ENCODE measurements at places on chromosomes 7 and 10.

DNA sequence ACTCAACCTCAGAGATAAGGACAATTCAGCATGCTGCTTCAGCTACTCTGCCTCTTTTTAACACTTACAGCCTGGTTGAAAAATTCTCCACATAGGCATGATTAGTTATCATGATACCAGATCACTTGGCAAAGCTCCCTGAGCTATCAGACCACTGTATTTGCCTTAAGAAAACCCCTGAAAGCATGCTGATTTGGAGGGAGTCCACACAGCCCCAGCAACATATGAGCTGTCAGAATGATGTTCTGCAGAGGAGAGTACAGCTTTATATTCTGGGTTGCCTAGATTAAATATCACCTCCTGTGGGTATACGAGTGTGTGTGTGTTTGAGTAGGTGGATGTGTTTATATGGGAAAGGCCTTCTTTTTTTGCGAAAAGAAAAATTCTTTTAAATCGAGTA is 170.2 kb upstream of the CHRM2 start:
- DNase-seq: no peak

DNA sequence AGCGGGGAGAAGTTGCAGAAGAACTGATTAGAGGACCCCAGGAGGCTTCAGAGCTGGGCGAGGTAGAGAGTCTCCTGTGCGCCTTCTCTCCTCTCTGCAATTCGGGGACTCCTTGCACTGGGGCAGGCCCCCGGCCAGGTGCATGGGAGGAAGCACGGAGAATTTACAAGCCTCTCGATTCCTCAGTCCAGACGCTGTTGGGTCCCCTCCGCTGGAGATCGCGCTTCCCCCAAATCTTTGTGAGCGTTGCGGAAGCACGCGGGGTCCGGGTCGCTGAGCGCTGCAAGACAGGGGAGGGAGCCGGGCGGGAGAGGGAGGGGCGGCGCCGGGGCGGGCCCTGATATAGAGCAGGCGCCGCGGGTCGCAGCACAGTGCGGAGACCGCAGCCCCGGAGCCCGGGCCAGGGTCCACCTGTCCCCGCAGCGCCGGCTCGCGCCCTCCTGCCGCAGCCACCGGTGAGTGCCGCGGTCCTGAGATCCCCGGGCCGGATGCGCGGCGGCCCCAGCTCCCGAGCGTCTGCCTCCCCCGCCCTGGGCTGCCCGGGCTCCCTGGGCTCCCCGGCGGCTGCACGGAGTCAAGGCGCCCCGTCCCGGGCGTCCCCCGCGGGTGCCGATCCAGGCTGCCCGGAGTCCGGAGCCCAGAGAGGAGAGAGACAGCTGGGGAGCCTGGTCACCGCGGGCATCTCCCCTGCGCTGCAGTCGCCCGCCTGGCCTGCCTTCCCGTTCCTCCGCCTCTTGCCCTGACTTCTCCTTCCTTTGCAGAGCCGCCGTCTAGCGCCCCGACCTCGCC is at the start of gene PLAU:
Gene PLAU (plus strand): TSS at position 369 of the 789 bp plus-strand sequence. CDS start 424 bp downstream, outside the sequence.
- peak; percentile 50 for DNase-seq

DNA sequence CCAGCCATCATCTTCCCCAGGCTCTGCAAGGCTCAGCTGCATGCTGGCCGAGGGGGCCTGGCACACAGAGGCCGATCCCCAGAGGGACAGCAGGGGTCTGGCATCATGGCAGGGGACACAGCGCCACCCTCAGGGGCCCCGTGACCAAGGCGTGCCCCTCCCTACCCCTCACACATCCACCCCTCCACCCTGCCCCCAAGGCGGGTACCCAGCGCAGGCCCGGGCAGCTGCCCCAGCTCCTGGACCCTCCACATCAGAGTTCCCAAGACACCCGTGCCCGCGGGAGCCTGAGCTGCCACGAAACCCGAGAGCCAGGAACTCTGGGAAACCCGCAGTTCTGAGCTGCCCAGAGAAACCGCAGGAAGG is 46.5 kb upstream of the TNRC18 start:
- DNase-seq: no peak

DNA sequence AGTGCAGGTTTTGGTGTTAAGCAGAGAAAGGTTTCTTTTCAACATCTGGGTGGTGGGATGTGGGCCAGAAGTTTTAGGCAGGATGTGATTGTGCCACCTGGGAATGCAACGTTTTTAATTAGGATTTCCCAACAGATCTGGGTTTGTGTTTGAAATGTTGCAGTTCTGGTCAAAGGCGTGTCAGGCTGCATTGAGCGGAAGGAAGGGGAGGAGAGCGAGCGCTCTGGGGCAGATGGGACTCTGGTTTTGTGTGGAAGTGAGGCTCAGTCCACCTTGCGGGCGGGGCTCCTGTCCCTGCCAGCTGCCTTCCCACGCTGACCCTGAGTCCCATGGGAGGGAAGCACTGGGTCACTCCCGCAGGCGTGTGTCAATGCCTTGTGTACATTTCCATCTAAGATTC is 767.7 kb downstream of the KCNMA1 start:
- no peak for DNase-seq

- no peak for DNase-seq
Observed at GRCh38 chr10:104483582-104483981, 129.9 kb downstream of the CFAP58 start.

DNA sequence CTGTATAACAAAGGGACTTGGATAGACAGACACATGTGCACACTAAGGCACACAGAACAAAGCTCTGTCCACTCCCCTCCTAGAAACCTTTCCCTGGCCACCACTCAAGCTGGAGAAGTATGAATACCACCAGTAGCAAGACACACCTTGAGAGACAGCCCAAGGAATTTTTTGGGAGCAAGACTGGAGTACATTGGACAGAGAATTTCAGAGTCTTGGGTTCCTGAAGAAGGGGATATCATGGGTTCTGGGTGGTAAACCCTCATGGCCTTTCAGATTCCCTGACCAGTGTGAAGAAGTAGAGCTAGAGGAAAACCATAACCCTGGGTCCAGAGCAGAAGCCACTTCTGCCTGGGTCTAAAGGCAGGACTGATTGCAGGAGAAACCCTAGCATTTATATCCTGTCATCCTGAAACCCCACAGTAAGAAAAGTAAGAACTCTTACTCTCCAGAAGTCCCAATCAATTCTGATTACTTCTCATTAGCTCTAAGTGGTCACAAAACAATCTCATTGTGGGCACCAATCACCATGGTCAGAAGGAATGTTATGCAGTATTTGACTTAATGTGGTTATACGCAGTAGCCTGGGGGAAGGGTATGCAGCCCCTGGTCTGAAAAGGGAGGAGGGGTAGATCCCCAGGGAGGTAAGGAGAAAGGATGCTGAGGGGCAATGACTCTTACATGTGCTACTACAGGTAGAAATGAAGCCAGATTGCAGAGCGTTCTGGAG is 20.4 kb upstream of the MACC1 start:
- no peak for DNase-seq

DNA sequence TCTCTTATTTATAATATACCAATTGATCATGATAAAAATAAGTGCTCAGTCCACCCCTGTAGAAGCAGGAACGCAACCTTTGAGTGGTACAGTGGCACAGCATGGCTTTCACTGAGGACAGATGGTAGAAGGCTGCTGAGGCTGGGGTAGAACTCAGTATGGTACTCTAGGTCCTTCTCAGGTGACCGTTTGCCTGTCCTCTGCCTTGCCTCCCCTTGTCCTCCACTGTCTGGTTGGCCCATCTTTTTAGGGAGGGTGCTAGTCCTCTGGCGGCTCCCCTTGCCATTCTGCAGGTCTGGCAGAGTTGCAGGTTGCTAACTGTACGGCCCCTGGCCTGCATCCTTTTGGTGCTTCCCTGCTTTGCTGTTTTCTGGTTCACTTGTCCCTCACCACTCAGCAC is 27.3 kb downstream of the SLC18A2 start:
- no peak for DNase-seq

- DNase-seq: no peak
Observed at GRCh38 chr7:130703851-130704250, 17.5 kb upstream of the TSGA13 start.

- DNase-seq: no peak
Observed at GRCh38 chr10:127890832-127891334, 1.9 kb downstream of the CLRN3 start.

- DNase-seq: no peak
Observed at GRCh38 chr7:13181216-13181615, 493.8 kb downstream of the ARL4A start.

DNA sequence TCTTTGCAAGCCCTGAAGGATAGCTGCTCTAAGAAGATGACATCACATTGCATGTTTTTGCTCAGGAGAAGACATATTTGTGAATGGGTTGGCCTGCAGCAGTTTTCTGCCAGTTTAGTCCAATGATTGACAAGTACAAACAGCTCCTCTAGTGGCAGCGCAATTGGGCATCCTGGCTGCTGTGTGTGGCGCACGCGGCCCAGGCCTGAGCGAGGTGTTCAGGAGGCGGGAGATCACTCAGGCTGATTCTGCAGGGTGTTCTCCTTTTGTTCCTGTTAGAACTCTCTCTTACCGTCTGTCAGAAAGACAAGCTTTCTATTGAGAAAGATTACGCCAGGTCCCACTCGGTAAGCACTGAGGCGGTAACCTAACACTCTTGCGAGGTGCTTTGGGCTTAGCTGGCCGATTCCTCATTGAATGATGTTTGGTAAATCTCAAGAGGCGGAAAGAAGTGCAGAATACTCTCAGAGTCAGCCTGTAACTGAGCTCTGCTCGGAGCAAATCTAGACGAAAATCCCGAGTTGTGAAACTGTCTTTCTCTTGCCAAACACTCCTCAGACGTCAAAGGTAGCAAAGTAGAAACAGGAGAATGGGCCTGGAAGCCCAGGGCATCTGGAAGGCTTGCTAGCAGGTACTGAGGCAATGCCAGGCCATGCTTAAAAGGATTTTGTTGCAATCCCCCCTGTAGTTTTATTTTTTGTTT is 219.2 kb upstream of the BMPER start:
- DNase-seq: no peak

- no peak for DNase-seq
Observed at GRCh38 chr10:30238836-30239235, 110.2 kb downstream of the MTPAP start.

DNA sequence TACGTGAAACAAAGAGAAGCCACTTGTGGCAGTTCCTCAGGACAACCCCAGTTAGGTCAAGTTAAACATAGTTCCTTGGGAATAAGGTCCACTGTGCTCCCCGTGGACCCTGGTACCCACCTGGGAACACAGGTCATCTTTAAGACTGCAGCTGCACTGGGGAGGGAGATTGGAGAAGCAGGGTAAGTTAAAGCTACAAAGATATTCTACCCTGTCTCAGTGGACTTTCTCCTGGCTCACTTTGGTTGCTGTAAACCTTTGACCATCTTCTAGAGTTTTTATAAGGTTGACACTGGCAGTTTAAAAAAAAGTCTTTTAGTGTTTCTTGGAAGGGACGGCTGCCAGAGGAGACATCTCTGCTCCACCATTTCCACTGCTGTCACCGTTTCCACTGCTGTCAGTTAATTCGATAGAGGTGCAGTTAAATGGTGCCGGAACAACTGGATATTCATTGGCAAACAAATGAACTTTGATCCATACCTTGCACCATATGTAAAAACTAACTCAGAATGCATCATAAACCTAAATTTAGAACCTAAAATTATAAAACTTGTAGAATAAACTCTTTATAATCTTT is 42.5 kb downstream of the LMTK2 start:
- no peak for DNase-seq

DNA sequence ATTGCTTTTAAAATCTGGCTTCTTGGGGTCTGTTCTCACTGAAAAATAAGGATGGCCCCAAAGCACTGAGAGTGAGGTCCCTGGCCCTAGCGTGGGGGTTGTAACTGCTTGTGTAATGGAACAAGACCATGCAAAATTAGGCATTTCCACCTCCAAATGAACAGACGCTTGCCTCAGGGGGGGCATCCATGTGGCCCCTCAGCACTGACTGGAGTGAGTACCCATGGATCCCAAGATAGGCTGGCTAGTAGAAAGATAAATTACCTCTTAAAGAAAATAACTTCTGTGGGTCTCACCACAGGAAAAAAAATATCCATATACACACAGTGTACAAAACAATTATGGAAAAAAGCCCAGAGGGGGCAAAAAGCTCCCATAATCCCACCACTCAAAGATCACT is 15.2 kb upstream of the CPA1 start:
- DNase-seq: no peak

GRCh38 chr7:2190531-2190930 is 42.2 kb downstream of the MAD1L1 start:
- no peak for DNase-seq

- DNase-seq: no peak
Observed at GRCh38 chr10:132078746-132079345, 13.1 kb downstream of the JAKMIP3 start.

GRCh38 chr7:130296221-130296951 is 3.4 kb downstream of the CPA4 start:
- DNase-seq: no peak

DNA sequence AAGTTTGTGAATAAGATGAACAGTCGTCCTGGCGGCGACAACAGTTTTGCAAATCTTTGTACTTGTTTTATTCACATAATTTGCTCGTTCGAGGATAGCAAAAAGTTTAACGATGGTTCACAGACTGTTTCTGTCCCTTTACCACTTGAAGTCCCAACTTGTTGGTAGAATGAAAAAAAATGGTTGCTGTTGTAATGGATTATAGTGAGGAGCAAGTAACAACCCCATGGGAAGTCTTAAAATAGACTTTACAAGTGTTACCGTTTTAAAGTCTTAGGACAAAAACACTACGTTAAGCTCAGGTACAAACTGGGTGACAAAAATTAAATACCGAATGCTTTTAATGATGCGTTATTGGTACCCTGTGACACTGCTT is 589 bp downstream of the LSM8 start:
- DNase-seq: no peak

DNA sequence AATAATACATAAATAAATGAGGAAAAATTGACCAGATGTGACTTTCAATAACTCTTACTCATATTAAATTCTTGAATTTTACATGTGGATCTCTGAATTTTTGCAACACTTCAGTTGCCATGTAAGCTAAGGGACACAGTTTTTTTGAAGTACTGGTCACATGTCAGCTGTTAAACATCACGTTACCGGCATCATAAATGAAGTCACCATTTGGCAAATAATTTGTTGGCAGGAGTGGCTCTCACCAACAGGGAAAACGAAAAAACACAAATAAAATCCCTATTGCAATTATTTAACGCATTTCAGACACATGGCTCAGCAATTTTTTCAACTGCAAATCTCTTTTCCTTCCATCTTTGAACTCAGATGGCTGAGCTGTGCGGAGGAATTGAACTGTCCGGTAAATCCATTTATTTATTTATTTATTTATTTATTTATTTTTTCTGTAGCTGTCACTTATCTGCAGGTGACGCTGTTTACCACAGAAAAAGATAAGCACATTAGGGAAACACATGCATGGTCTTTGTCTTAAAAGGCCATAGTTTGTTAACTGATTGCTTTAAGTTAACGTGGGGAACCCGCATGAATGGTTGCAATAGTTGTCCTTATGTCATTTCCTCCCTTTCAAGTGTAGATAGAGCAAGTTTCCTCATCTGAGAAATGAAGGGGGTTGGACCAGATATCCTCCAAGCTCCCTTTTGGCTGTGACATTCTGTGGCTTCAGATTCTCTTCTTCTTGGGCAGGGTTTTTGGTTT is 64.7 kb upstream of the JAZF1 start:
- no peak for DNase-seq

- DNase-seq: no peak
Observed at GRCh38 chr7:12716134-12716681, 28.8 kb downstream of the ARL4A start.

Measured in AG08396 (cell line).